Fibroblast of pulmonary artery (primary cell): ENCODE measurements at places on chromosomes 13 and 19.

GRCh38 chr19:35644987-35645679 lies 3.0 kb upstream of the COX6B1 start:
- DNase-seq = peak; percentile 49

DNA sequence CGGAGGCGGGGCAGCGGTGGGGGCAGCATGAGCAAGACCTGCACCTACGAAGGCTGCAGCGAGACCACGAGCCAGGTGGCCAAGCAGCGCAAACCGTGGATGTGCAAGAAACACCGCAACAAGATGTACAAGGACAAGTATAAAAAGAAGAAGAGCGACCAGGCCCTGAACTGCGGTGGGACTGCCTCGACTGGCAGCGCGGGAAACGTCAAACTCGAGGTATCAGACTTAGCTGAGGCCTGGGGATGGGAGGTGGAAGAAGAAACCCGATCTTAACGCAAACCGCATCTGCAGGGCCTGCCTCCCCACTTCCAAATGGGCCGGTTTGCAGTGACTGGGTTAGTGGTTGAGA lies 693 bp downstream of the RFXAP start:
- DNase-seq = peak; percentile 16

DNA sequence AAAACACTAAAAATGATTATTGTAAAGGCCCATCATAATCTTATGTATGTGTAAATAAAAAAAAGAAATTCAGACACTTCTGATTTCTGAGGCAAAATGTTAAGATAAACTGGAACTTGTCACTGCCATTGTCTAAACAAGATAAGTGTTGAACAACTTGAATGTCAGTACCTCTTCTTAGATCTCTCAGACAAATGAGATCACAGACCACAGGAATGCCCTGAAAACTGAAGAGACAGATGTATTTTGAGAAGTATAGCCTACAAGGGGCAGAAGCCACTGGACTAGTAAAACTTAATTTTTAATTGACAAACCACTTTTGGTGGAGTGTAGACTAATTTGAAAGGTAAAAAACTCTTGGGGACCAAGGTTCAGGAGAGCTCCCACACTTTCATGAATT lies 375.5 kb upstream of the SLITRK5 start:
- no peak for DNase-seq

DNA sequence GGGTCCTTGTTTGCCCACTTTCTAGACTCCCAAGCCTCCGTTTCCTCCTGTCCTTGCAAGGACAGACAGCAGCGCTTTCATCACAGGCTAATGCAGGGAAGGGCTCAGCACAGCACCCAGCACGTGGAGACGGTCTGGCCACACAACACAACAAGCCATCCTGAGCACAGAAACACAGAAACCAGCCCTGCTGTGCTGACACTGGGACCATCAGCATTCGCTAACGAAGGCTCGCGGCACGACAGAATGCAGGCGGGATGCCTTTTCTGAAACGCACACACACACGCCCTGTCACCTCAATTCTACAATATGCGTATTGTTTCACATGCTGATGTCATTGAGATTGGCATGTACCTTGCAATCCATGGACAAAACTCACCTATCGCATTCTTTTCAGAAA lies 12.9 kb downstream of the AKT2 start:
- no peak for DNase-seq

- DNase-seq = no peak
These were observed 14.6 kb downstream of the GJB2 start for GRCh38 chr13:20178156-20178555.

DNA sequence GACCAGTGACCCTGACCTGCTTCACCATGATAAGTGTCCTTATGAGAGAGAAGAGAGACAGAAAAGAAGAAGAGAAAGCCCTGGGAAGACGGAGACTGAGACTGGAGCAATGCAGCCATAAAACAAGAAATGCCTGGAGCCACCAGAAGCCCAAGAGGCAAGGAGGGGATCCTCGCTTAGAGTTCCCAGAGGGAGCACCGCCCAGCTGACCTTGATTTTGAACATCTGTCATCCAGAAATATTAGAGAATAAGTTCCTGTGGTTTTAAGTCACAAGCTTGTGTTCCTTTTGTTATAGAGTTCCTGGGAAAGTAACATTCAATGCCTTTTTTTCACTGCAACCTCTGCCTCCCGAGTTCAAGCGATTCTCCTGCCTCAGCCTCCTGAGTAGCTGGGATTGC lies 20.2 kb downstream of the CERS1 start:
- DNase-seq = no peak
